ENCODE measurements at places on chromosomes 4 and X. TPM values are rescaled to one million over a fixed set of nuclear protein-coding genes. Genes with fewer than 3 reads are reported as not detected.
A peak's percentile ranks its signal among the peaks of the same experiment; 100 is the strongest.

DNA sequence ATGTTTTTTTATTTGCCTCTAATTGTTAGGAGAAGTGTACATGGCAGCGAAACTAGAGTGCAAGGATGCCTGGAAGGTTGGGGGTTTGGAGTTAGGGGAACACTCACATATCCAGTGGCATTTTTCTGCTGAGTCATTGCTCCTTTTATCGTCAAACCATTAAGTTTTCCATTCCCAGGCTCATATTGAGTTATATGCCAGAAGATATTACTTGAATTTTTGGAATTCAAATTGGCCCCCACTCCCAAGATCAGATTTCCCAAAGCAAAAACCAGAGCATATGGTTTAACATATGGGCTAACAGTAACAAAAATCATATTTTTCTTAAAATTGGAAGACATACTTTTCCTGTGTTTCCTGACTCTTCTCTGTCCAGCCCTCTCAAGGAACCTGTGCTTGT, 152.7 kb downstream of the FSTL5 start:
- DNase-seq, result no peak

GRCh38 chrX:77742788-77743476, 43.1 kb downstream of the ATRX start:
- DNase-seq, result no peak

DNA sequence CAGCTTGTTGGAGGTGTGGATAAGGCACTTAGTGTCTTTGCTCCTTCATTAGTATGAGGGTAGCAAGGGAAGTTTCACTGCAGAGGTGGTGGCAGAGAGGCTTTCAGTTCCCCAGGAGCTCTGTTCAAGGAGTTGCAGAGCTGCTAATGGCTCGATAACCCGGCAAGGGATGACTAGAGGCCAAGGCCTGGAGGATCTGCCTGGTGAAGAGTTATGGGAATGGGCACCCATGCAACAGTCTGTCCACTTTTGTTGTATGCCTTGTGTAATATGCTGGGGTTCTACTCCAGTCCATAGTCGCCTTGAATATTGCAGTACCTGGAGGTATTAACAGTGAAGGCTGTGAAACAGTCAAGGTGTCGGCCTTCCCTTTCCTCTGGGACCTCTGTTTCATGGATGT, 67.8 kb upstream of the NBDY start:
- DNase-seq, result no peak

GRCh38 chrX:131366407-131366806, 77.3 kb upstream of the IGSF1 start:
- peak; percentile 9 for DNase-seq

DNA sequence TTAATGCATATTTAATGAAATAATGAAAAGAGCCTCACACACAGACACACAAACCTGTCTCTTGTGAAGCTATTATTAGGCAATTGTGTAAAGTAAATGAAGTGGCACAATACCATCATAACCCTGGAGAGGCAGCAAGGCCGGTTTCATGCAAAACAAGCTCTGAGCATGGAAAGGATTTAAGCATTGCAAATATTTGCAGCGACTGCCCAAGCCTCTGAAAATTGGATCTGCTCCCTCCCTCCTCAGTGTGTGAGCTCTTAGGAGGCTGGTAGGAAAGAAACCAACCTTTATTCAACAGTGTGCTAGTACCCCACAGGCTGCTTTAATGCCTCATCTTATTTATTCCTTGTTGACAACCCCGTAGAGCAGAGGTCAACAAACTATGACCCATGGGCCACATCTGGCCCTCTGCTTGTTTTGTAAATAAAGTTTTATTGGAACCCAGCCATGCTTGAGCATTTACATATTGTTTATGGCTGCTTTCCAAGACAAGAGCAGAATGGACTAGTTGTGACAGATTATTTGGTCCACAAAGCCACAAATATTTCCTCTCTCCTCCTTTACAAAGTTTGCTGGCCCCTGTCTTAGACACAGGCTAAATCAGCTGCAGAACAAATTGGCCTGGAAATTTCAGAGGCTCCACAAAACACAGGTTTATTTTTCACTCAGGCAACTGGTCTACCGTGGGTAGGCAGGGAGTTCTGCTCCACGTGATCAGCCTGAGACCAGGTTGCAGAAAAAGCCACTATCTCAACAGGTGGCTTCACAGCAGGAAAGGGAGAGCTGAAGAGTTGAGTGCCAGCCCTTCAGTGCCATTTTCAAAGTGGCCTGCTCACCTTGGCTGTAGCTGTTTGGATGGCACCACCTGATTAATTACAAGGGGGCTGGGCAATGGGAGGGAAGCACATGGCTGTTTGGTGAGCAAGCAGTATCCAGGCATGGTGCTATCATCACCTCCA, 16.8 kb downstream of the RS1 start:
- no peak for DNase-seq

The VCX3A gene
- total RNA-seq, result not detected

GRCh38 chr4:42945874-42946273, 53.4 kb downstream of the GRXCR1 start:
- DNase-seq, result no peak

DNA sequence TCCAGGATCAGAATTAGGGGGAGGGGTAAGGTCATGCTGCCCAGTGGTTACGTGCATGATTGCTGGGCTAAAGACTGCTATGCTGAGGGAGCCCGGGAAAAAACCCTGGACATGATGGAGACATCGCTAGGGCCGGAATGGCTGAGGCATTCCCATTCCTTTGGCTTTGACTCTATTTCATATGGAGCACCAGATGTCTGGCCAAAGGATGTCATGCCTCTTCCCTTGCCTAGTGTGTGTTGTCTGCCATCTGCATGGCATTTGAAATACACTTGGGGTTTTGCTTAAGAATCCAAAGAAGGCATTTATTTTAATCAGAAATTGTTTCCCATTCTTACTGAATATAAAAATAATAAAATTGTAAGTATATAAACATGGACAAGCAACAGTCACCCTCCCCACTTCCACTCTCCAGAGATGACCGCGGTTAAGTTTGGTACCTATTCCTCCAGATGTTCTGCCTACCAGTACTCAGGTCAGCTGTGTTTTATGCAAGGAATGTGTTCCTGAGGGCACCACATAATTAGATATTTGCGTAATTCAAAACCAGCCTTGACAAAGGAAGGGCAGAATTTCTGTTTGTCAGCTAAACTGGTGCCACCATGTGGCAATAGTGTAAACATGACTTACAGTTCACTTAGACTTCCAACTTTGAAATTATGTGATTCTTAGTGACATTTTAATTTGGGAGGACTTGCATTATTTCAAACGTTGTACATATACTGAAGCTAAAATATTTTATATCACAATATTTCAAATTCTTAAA, 105.9 kb downstream of the CT47B1 start:
- DNase-seq, result peak; percentile 85

DNA sequence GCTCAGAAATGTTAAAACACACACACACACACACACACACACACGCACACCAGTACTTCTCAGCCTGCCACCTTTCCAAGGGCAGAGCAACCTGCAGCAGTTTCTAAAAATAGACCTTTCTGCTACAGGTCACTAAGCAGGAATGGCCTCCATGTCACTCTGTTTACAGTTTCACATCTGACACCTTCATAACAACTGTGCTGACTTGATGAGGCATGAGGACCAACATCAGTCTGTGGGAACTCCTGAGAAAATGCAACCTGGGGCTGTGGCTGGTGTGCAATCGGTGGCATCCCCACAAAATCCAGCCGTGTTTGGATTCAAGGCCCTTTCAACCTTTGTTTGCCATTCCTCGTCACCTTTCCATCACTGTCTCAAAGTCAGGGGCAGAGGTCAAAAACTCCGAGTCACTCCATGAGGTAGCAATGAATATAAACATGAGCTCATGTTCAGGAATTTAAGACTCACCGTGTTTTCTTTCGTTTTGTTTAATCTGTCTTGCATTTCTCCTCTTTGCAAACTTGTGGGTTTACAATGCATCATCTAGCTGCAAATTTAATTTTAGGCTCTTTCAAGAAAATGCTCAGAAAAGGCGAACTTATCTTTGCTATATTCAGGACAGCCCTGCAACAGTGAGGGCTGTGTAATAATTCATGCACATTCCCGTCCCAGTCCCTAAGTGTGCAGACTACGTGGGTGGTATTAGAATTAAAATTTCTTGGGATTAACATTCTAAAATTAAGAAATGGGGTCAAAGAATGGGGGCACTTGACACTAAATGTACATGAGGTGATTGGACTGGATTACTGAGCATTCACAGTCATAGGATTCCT, 135.3 kb downstream of the SHROOM3 start:
- peak; percentile 30 for DNase-seq

- no peak for DNase-seq
Measured at GRCh38 chr4:147312376-147313046, 168.4 kb upstream of the EDNRA start.

GRCh38 chrX:36407836-36408235, 488.3 kb downstream of the CFAP47 start:
- no peak for DNase-seq

DNA sequence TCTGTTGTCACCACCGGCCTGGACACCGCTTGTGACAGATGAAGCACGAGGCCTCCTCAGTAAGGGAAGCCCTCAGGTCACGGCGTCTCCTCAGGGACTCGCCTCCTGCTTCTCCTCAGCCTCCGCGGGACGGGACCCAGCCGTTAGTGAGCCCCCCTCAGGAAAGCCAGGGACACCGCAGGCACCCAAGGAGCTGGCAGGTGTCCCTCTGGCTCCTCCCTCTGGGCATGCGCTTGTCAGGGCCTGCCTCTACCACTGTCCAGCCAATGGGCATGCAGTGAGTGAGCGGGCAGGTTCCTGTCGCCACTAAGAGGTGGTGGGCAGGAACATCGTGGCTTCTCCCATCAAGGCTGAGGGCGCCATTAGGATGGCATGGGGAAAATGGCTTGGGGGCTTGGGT, 23.5 kb upstream of the CT55 start:
- no peak for DNase-seq

DNA sequence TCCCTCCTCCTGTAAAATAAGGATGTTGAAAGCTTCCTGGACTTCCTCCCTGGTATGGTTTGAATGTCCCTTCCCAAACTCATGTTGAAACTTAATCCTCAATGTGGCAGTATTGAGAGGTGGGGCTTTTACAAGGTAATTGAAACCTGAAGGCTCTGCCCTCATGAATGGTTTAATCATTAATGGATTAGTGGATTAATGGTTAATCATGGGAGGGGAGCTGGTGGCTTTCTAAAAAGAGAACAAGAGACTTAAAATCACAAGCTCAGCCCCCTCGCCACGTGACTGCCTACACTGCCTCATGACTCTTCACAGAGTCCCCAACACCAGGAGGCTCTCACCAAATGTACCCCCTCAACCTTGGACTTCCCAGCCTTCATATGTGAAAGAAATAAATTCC, 124.6 kb upstream of the ANXA3 start:
- DNase-seq, result no peak

DNA sequence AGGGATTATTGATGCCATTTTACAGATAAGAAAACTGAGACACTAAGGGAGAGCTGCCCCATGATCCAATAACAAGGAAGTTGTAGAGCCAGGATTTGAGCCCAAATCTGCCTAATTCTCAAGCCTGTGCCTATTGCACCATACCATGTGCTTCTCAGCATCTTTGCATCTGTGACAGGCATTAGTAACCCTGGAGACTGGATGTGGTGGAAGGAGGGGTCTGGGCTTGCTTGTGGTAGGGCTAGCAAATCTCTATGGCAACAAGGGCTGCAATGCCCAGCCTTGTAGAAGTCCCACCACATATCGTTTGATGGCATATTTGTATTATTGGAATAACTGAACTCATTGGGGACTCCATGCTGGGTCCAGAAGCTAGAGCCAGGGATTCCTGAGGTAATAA, 58.1 kb downstream of the RTL5 start:
- DNase-seq, result no peak

DNA sequence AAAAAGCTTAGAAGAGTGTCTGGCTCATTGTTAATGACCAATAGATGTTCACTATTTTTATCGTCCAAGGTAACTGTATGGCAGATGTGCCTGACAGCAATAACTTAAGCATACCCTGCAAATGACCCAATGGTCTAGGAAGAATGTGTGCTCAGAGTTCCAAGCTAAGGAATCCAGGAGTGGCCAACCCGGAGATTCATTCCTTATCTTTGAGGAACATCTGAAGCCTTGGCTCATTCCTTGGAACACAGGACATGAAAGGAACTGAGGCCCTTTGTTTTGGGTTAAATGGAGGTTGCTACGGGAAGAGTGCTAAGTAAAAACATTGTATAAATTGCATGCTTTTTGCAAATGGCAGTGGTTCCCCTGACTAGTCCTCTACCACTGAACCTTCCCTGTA, 38.9 kb upstream of the EFNB1 start:
- no peak for DNase-seq

DNA sequence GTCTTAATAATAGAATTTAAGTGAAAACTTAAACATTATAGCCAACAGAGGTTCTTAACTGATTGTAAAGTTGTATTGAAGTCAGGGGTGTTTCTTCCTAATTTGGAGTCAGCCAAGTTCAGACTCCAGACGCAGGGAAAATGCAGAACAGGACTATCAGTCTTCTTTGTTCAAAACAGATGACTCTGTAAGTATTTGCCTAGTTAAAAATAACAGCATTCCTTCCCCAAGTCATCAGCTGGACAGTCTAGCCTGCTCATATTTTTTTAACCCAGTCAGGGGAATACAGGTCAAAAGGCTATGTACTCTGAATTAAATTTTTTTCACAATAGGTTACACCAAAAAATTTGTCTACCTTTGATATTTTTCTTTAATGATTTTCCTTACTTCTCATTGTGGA, 73.8 kb upstream of the DCLK2 start:
- no peak for DNase-seq

The LRAT gene
- 5.8 TPM for total RNA-seq

All from MCF 10A (cell line).